ENCODE measurements at places on chromosomes 3 and 15.

DNA sequence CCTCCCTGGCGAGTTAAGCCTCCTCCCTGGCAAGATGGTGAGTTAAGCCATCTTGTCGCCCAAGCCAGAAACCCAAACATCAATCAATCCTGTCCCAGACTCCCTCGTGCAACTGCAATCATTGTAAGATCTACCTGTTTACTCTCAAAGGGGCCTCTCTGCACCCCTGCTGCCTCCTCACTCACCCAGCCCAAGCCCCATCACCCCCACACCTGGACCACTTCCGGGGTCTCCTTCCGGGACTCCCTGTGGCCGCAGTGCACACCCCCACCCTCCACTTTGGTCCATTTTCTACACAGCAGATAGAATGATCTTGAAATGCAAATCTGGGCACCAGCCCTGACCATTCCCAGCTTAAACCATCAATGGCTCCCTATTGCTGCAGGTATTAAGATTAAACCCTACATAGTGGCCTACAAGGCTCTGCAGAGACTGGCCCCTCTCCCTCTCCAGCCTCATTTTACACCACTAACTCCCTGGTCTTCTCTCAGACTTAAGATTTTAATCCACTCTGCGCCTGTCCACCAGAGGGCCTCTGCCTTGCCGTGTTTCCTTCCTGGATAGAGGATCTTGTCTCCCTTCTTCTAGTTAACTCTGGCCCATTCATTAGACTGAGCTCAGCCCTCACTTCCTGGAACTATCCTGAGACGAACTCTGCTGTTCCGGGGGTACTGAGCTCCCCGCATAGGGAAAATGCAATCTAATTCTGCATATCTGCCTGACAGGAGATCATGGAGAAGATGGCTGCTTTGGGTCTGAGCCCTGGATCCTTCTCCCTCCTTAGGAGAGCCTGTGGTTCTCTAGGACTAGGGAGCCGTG is 41.9 kb upstream of the SLC6A1 start:
- no peak for DNase-seq

- DNase-seq, result no peak
Observed at GRCh38 chr3:49454898-49455681, 15.0 kb upstream of the DAG1 start.

- DNase-seq, result no peak
Observed at GRCh38 chr15:93360976-93361375, 272.0 kb upstream of the RGMA start.

- no peak for DNase-seq
Observed at GRCh38 chr3:23481616-23482278, 278.6 kb downstream of the UBE2E2 start.

- peak; percentile 52 for DNase-seq
Observed at GRCh38 chr3:44058022-44058867, 183.4 kb upstream of the TOPAZ1 start.

GRCh38 chr15:62622775-62623174 is 419.8 kb upstream of the TPM1 start:
- DNase-seq, result no peak

DNA sequence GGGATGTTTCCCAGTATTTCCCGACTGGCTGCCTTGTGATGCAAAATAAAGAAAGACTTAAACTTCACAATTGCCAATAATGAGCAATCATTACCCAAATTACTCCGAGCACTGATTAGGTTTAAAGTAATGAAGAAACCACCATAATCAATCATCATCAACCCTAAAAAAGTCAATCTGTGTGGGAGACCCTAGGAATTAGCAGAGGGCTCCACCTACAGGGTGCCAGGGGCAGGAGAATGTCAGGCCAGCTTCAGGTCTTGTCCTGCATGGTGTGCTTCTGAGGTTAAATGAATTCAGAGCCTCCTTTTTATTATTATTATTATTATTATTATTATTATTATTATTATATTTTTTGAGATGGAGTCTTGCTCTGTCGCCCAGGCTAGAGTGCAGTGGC is 478.0 kb upstream of the ARRDC4 start:
- no peak for DNase-seq

DNA sequence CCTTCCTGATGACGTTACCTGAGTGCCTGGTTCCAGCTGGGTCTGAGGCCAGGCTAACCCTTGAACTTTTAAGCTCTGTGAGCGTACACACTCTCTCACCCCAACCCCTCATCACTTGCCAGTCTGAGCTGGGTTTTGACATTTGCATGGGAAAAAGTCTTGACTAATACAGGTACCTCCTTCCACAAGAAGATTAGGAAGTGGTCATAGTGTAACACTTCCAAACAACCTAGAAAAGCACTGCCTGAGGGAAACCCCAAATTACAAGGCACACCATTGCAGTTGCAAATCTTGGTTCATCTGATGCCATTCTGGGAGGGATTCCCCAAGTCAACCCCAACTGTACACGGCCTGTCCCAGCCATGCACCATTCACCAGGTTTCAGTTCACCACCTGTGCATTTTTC is 499.8 kb downstream of the FOXP1 start:
- no peak for DNase-seq

DNA sequence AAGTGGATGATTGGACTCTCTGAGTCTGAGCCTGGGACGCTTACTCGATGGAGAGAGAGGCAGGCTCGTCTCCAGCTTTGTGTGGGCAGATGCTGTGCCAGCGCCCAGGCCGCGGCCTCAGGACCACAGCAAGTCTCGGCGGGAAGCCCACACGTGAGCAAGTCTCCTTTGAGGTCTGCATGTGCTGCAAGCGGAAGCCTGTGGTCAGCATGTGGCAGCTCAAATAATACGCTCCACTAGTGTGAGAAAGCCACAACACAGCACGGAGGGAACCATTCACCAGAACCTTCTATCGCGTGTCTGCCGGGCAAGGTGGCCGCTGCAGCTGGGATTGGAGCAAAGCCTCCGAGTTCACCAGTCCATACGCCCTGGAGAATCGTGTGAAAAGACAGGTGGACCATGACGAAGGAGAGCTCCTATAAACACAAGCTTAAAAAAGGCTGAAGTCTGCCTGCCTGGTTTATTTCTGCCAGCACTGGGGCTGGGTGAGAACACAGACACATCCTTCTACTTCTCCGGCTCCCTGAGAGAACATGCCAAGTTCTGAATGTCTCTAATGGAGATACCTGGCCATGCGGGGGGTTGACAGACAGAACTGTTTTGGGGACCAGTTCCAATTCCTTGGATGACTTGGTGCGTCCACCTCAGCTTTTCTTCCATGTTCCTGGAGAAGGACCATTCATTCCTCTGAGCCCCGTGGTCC is 82.0 kb upstream of the LRIG1 start:
- peak; percentile 63 for DNase-seq

DNA sequence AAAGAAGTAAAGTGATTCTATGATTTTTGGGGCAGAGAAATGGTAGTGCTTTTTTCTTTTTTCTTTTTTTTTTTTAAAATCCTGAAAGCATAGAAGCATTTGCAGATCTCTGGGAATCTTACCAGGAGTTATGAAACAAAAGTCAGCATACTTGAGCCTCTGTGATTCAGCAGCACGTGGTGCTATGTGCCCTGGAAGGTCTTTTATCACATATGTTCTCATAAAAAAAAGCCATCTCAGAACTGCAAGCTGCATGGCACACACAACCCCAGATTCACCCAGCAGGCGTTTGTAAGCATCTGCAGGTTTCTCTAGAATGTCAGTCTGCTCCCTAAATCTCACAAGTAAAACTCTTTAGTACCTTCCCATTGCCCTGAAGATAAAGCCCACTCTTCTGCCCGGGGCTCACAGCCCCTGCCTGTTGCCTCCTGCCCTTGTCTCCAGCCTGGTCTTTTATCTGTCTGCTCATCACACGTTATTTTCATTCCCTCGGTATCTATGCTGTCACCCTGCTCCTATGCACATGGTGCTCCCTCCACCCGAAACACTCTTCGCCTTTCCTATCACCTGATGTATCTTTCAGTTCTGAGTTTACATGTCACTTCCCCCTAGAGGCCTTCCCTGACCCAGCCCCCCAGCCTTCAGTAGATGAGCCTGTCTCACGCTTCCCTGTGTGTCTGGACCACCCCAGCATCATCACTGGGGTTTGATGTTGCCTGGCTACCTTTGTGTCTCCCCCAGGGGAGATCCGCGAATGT is 72.4 kb downstream of the CHDH start:
- DNase-seq, result no peak

DNA sequence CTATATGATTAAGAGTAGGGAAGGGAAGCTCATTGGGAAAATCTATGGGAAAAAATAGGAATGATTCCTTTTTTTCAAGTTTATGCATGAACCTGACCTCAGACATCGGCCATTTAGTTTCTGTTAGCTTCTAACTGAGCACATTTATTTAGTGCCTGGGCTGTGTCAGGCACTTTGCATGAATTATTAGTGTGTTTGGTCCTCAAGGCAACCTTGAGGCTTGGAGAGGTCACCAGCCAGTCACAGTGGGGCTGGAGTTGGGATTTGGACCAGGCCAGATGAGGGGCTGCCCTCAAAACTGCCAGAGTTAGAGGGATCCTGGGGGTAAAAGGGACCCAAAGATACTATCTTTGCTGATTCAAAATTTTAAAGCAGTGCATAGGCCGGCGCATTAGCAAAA is 8.1 kb downstream of the SIAH2 start:
- DNase-seq, result no peak

DNA sequence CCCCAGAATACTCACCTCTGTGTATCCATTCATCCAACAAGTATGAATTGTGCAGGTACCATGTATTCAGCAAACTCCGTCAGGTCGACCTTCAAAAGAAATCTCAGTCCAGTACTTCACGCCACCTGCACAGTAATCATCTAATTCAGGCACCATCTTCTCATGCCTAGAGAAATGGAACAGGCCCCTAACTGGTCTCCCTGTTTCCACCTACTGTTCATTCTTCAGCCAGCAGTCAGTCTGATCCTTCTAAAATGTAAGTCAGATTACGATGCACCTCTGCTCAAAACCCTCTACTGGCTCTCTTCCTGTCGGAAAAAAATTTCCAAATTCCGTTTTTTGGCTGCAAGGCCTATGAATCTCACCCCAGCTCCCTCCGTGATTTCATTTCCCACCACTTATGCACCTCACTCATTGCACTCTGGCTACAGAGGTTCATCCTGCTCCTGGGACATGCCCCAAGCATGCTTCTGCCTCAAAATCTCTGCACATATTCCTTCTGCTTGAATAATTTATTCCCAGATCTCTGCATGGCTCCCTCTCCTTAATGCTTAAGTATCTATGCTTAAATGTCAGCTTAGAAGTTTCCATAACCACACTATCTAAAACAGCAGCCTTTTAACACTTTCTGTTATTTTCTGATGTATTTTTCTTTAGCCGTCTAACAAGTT is 47.5 kb upstream of the PPP2R3A start:
- no peak for DNase-seq

- DNase-seq, result no peak
Observed at GRCh38 chr15:29550834-29551465, 271.3 kb downstream of the TJP1 start.

GRCh38 chr3:65928110-65928509 is 110.6 kb downstream of the MAGI1 start:
- no peak for DNase-seq

DNA sequence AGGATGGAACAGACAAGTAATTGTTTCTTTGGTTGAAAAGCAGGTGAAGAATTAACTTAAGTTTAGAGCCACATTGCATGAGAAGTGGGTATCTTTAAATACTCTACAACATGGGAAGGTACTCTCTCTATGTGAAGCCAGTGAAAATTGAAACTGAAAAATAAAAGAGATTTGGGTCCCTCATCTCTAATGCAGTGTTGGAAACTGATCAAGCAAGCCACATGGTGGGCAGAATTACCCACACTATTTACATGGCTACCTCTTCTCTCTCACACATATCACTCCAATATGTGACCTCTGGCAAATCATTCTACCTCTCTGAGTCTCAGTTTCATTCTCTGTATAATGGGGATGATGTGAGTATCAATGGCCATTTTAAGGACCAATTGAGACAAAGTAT is 339.0 kb downstream of the IL5RA start:
- DNase-seq, result no peak

DNA sequence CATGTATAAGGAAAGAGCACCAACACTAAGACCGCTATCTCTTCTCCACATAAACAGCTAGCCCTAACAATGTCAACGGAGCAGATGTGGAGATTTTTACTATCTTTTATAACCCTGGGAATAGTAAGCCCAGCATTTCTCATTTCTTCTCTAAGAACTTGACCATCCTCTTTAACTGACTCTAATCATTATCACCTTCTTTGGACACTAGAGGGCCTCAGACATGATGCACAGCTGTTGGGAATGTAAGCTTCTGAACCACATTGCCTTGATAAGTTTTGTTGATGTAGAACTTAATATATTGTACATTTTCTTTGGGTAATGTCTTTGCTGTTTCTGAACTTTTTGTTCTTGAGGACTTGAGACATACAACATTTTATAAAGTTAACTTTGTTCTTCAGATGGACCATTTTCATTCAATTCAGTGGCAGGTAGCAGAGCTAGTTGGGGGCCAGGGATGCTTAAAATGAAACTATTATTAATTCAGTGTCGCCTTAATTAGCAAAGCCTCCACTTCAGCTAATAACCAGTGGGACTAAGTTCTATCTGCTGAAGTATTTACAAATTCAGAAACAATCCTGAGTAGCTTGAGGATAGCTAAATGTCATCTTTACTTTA is 9.6 kb upstream of the TAGLN3 start:
- DNase-seq, result no peak

- DNase-seq, result peak; percentile 81
Observed at GRCh38 chr3:50450209-50450921, 53.1 kb downstream of the CACNA2D2 start.

DNA sequence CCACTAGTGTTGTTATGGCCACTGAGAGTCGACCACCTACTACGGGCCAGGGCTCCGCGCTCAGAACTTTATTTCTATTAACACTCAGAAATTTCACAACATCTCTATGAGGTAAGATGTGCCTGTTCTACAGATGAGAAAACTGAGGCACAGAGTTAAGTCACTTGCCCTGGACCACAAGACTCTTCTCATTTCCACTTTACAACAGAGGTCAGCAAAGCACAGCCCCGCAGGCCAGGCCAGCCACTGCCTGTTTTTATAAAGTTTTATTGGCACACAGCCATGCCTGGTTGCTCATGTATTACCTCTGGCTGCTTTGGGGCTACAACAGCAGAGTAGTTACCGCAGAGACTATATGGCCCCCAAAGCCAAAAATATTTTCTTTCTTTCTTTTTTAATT is 503.6 kb downstream of the SHQ1 start:
- DNase-seq, result no peak

GRCh38 chr3:55198554-55198953 is 270.7 kb upstream of the LRTM1 start:
- DNase-seq, result no peak

GRCh38 chr3:149215515-149215914 is 6.1 kb downstream of the CP start:
- no peak for DNase-seq

- DNase-seq, result no peak
Observed at GRCh38 chr15:55989383-55989782, 4.0 kb downstream of the NEDD4 start.

DNA sequence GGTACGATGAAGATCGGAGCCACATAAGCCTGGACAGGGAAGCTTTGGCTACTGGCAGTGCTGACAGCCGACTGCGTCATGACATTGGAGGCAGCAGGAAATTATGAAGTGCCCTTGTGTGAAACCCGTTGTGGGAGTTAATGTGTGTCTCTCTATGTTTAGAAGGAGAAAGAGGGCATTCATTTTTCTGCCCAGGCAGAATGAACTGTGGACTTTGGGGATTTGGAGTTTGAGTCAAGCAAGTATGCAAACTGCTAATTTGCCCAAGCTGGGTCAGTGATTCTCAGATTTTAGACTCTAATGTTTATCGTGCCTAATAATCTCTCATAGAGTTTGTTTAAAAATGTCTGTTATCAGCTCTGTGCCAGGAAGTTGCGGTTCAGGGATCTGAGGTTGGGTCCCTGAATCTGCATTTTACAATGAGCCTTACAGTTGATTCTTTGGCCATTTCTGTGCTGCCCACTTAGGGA is 5.6 kb downstream of the CTXND1 start:
- DNase-seq, result no peak
